ENCODE measurements at places on chromosomes 1 and 21.
A peak's percentile ranks its signal among the peaks of the same experiment; 100 is the strongest.

- DNase-seq = no peak
Measured at GRCh38 chr1:177732178-177732577, 237.7 kb downstream of the SEC16B start.

GRCh38 chr21:46393451-46393940 lies 65.2 kb upstream of the DIP2A start:
- DNase-seq = no peak

DNA sequence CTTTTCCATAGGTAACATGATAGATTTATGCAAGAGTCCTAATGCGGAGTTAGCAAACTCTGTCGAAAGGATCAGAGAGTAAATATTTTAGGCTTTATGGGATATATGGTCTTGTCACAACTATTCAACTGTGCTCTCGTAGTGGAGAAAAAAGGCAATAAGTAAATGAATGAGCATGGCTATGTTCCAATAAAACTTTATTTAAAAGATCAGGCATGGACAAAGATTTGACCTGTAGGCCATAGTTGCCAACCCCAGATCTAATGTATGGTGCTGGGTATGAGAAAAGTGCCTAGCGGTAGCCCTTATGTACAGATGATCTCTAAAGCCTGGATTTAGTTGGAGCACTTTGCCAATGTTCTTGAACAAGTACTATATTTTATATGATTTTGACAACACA lies 498.8 kb upstream of the C1orf87 start:
- no peak for DNase-seq

- peak; percentile 9 for DNase-seq
Measured at GRCh38 chr1:27366411-27367159, at the start of gene MAP3K6. MAP3K6 (minus strand) TSS chr1:27366961; CDS start chr1:27366597, 364 bp downstream.

DNA sequence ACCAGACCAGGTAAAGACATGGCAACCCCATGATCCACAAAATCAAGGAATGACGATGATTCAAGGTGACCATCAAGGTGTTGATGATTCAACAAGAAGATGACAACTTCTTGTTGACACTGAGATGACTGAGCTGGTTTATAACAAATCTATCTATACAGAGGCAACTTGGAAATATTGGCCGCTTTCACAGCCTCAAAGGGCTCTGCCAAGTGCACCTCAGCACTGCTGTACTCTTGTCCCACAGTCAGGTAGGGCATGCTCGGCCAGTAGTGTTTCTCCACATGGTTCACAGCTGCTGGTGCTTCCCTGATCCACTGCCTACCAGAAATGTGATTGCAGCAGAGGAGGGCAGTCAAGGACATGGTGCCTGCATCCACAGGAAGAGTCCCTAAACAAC lies 125.2 kb upstream of the SYT6 start:
- no peak for DNase-seq

- no peak for DNase-seq
Measured at GRCh38 chr1:114561333-114561732, 20.1 kb downstream of the BCAS2 start.

DNA sequence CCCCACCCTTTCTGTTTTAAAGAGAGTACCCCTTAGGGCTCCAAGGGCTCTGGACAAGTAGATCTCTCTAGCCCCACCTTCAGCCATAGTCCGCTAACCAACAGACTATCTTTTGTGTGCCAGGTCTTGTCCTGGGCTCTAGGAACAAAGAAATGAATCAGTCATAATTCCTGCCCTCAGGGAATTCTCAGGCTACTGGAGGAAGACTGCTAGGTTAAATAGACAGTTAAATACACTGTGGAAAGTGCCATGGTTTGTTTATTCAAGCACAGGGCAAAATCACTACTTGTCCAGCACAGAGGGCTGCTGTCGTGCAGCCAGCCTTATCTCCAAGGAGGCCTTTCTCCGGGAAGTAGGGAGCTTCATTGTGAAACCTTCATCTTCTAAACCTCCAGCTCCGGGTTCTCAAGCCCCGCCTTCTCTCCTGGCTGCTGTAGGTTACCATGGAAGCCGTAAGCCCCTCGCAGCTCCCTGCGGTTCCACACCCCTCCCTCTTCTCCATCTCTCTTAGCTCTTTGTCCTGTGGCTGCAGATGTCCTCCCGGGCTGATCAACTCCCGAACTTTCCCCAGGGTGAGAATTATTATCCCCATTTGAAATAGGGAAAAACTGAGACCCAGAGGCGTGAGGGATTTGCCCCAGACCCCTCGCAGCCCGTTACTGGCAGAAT lies 29.8 kb downstream of the SHISAL2A start:
- DNase-seq = peak; percentile 11

DNA sequence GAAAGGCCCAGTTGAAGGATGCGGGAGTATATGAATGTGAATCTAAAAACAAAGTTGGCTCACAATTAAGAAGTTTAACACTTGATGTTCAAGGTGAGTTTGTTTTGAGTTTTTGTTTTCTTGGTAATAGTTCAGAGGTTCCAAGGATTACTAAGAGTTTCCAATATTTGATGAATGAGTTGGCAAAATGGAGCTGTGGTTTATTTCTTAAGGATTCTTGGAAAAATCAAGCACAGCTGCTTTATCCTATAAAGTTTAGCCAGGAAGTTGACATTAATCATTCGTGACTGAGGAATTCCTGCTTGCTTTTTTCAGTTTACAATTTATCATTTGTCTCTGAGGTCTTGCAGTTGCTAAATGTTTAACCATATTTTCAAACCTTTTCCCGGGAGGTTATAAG lies 15.1 kb downstream of the VCAM1 start:
- DNase-seq = no peak

DNA sequence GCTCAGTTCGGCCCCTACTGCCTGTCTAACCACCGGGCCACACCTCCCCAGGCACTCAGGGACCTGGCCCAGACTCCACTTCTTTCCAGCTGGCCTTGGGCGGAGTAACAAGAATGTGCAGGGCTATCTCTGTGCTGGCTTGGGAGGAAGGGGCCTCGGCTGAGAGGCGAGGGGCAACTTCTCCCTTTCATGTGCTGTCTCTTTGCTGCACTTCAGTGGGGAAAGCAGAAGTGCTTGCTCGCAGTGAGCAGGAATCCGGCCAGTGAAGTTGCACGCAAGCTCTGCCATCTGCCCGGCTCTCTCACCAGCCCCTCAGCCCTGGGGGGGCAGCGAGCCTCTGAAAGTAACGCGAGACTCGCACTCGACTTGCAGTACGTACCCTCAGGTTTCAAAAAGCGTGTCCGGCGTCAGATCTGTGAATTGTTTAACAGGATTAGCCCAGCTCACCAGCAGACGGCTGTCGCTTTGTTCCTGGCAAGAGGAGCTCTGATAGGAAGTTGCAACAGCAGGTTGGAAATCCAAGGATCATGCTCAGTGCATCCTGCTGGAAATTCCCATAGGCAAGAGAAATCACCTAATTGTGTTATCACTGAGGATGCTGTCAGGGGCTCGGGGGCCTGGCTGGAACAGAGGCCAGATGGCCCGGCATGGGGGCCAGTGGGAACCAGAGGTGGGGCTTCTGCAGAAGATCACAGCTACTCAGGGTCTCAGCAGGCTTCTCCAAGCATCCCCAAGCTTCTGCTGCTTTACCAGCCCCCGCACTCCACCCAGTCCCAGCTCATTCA lies 221.1 kb downstream of the NPHP4 start:
- no peak for DNase-seq

GRCh38 chr1:93768380-93768863 lies 86.8 kb upstream of the BCAR3 start:
- DNase-seq = no peak

DNA sequence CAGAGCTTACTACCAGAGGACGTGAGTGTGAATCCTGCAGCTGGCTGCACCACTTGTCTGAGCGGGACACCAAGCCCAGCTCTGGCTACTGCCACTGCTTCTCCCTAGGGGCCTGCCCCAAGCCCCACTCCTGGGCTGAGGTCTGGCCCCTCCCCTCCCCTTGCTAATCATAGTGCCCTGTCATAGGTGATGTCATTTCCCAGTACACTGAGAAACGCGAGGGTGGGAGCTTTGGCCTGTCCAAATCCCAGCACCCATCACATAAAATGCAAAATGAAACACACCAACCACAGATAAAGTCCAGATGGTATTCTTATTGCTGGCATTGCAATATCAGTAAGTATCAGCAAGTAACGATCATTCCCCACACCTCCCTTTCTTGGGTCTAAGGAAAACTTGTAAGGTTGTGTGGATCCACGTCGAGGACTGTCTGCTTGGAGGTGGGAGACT lies 77.7 kb downstream of the TOMM20 start:
- DNase-seq = no peak

GRCh38 chr1:230501849-230502248 lies 75.7 kb upstream of the PGBD5 start:
- DNase-seq = no peak

DNA sequence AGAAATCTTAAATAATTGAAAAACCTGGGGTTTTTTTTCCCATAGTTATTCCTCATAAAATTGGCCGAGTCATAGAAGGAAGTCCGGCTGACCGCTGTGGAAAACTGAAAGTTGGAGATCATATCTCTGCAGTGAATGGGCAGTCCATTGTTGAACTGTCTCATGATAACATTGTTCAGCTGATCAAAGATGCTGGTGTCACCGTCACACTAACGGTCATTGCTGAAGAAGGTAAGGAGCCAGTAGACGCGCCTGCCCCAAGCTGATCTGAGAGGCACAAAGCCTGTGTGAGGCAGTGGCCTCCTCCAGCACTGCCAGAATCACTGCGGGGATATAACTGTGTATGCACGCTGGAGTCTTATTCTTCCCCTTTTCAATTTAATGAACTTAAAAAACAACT lies 100.3 kb downstream of the PHTF1 start:
- no peak for DNase-seq

DNA sequence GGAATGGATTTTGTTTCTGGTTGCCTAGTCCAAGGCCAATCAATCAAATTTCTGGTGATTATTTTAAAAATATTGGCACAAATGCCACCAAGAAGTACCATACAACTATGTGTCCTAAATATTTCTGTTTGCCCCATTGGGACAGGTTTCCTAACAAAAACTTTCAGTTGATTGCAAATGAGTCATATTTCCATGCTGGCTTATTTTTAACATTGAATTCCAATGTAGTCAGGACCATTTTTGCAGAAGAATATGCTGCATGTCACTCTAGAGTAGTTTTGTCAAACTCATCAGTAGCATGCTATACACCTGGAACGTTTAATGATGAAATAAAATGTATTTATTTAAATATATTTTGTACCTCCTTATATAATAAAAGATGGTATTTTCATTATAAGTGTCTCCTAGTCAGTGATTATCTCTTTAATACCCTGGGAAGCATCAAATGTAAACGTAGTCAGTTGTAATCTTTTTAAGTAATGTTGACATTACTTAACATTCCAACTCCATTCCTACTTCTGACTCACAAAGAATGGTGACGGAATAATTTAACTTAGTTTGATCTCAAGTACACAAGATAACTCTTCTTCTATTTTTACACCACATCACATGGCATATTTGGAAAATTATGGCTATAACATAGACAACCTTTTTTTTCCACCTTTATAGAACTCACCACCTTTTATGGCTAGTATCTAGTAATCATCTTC lies 39.0 kb upstream of the USH2A start:
- DNase-seq = no peak

DNA sequence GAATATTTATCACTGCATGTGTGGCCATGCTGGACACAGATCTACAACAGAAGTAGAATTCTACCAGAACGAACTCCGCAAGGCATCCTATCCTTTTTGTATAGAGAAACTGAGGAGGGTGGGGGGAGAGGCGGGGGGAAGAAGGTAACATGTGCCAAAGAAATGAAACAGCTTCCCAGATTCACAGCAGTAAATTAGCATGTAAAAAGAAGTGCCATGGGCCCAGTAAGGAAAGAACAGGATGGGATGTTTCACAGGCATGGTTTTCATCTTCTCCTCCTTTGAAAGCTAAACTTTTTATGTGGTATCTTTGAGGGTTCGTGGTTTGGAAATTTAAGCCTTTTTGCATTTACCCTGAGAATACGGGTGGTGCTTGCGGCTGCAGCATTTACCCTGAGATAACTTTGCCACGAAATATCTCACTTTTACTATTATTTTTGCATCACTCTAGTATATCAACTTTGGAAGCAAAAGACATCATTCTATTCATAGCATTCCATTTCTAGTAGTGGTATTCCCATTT lies 168.9 kb downstream of the TPR start:
- no peak for DNase-seq

DNA sequence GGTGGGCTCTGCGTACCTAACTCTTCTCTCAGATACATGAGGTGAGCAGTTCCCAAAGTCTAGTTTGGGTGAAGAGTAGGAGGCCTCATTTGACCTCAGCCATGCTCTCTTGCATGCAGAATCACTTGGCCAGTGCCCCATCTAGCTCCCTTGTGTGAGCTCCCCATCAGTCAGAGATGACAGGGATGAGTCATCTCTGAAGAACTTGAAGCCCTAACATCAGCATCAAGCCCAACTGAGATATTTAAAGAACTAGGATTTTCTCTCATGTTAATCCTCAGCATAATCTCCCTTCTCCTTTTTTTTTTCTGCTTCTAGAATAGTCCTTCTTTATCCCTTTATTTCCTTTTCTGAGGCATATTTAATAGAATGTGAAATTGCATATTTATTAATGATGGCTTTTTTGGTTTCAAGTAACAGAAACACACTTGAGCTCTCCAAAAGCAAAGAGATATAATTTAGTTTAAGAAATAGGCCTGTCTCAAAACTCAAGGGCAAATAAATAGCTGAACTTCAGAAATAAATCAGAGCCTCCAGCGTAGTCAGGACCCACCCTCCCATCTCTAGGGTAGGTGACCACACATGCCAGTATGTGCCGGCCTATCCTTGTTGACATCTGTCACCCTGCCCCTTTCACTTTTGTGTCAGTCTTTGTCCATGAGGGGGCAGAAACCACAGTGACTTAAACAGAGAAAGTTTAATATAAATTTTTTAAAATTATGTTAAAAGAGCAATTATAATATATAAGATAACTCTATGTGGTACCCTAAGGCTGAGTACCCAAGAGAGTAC lies 112.3 kb downstream of the TSEN15 start:
- no peak for DNase-seq

DNA sequence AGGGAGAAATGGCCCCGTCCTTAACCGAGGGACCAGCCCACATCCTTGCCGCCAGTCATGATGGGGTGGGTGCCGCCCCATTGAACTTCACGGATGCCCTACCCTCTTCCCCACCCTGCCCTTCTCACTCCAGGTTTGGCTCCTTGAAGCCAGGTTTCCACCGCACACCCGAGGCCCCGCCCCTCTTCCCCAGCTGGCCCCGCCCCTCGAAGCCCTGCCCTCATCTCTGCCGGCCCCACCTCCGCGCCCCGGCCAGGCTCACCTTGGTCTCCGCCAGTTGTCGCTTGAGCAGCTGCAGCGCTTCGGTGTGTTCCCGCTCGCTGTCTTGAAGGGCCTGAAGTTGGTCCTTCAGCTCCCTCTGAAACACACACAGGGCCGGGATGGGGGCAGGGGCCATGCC lies 16.6 kb downstream of the TRIM62 start:
- DNase-seq = no peak

Data from NCI-H187 treated with DMSO at 0.1 percent for 48 hours (cell line).